ENCODE measurements at places on chromosomes 6 and 20. TPM values are rescaled to one million over a fixed set of nuclear protein-coding genes. Genes with fewer than 3 reads are reported as not detected.

- no peak for DNase-seq
Observed at GRCh38 chr20:40081653-40082052, 607.4 kb downstream of the MAFB start.

- no peak for DNase-seq
Observed at GRCh38 chr6:133435065-133435728, 194.0 kb downstream of the EYA4 start.

DNA sequence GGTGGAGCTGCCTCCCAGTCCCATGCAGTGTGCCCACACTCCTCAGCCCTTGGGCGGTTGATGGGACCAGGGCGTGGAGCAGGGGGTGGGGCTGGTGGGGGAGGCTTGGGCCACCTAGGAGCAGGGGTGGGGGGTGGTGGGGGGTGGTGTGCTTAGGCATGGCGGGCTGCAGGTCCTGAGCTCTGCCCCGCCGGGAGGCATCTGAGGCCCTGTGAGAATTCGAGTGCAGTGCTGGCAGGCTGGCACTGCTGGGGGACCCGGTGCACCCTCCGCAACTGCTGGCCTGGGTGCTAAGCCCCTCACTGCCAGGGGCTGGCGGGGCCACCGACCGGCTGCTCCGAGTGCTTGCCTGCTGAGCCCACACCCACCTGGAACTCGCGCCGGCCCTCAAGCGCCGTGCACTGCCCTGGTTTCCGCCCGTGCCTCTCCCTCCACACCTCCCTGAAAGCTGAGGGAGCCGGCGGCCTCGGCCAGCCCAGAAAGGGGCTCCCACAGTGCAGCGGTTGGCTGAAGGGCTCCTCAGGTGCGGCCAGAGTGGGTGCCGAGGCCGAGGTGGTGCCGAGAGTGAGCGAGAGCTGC lies 59.6 kb upstream of the PRL start:
- no peak for DNase-seq

The TNXB gene
- 0.31 TPM for total RNA-seq

GRCh38 chr6:15966000-15966520 lies 162.8 kb upstream of the MYLIP start:
- no peak for DNase-seq

DNA sequence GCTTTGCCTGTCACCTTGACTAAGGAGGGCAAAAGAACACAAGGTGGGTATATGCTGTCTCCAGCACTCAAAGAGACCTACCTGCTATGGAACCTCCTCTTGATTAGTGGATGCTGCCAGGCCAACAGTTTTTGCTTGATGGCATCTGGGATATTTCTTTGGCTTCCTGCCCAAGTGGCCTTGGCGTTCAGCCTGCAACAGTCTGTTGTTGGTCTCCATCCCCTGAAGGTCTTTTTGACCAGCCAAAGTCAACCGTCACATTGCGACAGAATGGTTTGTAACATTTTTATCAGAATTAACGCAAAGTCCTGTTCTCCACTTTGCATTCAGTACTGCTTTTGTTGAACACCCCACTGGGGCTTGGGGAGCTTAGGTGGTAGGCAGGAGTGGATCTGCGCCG lies 37.1 kb downstream of the SERPINB1 start:
- DNase-seq: no peak

The SLC52A3 gene
- 2.1 TPM for total RNA-seq

- DNase-seq: no peak
Observed at GRCh38 chr6:158751224-158751623, 67.9 kb downstream of the EZR start.

- DNase-seq: peak; percentile 69
Observed at GRCh38 chr6:48744948-48745347, 634.0 kb upstream of the PTCHD4 start.

The SLC12A5 gene
- total RNA-seq: 3.2 TPM

- DNase-seq: no peak
Observed at GRCh38 chr20:44424039-44424495, 51.6 kb upstream of the TTPAL start.

DNA sequence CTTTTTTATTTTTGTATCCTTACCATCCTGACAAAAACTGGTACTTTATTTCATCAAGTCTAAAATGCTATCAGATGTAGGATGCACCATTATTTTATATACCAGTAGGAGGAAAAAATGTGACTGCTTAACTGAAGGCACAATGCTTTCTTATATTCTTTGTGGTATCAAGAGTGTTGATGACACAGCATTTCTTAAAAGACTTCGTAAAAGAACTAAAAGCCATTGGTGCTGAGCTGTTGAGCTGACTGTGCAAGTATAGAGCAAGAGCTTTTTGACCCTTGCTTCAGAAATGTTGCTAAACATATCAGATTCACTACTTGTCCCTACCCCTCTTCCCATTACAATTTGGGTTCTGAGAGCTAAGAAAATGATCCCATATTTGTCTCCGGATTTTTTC lies 17.5 kb downstream of the SF3B5 start:
- DNase-seq: no peak
